Stimulated activated CD8-positive, alpha-beta memory T cell treated with anti-CD3 and anti-CD28 coated beads, Interleukin-15, amount 100 ng/mL, for 4 hours (primary cell): ENCODE measurements at places on chromosomes 5 and 9.

DNA sequence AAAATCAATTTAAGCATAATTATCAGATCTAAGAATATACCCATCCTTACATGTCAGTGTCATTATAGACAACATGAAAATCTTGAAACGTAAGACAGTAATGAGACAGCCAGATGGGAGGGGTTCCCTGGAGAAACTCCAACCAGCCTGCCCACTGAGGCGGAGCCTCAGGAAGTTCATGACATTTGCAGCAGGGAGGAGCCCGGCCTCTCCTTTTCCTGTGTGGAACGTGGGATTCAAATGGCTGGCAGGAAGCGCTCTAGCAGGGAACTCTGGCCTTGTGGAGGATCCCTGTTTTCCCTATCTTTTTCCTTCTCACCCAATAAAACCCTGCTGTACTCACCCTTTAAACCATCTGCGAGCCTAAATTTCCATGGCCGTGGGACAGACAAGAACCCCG is 176.6 kb upstream of the KCNN2 start:
- DNase-seq, result no peak

DNA sequence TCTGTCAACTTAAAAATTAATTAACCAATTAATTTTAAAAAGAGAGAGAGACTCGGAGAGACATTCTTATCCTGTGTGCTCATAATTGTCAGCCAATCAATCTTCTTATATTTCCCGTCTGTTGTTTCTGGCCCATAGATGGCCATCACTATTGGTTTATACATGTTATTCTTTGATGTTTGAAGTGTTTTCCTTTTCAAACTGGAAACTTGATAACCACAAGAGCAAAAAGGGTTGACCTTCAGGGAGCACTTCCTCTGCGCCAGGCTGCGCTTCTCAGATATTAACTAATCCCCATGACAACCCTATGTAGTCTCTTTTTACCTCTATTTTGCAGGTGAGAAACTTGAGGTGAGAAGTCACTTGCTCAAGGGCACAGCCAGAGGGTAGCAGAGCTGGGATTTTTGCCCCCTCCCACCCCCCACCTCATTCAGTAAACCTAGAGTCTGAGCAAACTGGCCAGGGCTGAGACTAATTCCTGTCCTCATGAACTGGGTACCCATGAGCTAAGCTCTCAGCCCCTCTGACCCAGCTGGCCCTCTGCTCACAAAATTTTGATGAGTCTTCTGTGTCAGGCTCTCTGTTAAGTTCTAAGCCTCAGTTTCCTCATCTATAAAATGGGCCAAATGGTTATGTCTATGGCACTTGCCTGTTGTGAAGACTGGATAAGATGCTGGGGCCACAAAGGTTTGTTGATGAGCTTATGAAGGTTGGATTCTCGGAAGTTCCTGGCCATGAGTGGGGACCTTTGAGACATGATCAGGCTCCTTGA is 86.0 kb upstream of the SH3PXD2B start:
- no peak for DNase-seq

GRCh38 chr5:6745706-6746222 is 32.5 kb downstream of the TENT4A start:
- no peak for DNase-seq

DNA sequence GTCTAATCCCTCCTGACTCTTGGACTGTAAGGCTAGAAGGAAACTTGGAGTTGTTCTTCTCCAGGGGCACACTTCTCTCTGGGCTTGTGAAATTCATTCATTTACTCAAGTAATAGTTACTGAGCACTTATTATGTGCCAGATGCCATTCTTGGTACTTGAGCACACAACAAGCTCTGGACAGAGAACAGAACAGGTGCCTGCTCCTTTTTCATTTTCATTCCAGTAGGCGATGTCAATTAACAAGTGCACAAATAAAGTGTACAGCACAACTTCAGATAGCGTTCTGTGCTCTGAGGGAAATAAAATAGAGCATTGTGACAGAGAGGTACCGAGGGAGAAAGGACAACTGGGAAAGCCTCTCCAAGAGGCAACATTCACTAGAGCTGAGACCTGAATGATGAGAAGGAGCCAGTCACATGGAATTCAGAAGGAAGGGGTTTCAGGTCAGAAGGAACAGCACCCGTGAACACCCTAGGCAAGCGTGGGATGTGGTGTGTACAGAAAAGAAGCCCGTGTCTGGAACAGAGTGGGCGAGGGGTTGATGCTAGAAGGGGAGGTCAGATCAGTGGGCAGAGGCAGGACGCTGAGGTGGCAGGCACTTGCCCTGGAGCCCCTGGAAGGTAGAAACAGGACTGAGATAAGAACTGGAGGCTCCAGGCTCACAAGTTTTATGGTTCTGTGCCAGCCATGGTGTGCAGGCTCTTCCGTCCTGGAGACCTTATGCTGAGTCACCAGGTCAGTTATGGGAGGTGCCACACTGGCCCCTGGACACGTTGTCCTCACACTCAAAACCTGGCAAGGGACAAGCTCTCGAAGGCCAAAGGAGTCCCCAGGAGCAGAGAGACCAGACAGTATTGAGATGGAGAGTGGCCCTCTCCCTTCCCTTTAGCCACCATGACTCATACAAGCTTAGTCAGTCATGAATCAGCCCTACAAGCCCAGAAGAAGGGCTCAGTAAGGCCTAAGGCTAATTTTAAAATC is 7.2 kb upstream of the ABLIM3 start:
- DNase-seq, result no peak

DNA sequence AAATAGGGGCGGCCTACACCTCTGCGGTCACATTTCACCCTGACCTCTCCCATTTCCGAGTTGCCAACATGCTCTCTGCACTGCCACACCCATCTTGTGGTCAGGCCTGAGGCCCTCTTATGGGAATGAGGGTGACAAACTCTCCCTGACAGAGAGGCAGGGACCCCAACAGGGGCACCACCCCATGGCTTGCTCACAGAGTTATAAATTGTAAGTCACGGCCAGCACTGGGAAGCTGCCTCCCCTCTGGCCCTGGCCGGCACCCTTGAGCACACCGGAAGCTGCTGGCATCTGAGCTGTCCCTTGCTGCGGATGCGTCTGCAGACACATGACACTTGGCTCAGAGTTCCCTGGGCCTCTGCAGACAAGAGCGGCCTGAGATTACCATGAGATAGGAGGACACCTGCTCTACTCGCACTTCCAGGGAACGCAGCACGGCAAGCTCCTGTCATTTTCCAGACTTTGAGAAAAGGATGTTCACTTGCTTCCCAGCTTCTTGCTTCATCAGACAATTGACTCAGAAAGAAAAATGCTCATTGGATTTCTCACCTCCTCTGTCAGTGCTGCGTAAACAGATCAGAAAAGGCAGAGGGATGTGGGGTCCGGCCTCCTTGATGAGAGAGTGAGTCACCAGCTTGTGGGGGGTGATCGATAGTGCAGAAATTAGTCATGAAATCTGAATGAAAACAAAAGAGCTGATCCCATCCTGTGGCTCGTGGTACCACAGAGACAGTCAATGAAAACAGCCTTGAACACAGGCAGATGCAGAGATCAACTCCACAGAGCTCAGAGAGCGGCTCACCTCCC is 269.8 kb downstream of the SYK start:
- peak; percentile 20 for DNase-seq
